Activated CD4-positive, alpha-beta T cell treated with anti-CD3 and anti-CD28 coated beads, Interleukin-2, amount 50 U/mL, for 48 hours (primary cell): ENCODE measurements at places on chromosomes 16 and 17.

- DNase-seq = no peak
Observed at GRCh38 chr17:43936434-43936833, 5.8 kb downstream of the PPY start.

- no peak for DNase-seq
Observed at GRCh38 chr17:48031966-48032365, 5.6 kb downstream of the COPZ2 start.

DNA sequence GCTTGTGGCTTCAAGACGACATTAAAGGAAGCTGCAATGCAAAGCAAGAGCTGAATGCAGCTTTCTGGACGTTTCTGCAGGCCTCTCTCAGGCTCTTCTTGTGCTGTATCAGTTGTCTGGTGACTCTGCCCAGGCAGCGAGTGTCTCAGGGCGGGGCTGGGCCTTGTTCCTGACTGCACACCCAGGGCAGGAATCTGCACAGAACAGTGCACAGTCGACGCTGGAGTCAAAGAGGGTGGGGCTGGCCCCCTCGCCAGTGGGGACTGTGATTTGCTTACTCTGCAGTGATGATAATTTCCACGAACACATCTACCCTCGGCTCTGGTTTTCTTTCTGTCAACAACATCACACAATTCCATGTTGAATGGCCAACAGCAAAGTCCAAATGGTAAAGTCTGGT is 60.7 kb downstream of the IRF8 start:
- no peak for DNase-seq

DNA sequence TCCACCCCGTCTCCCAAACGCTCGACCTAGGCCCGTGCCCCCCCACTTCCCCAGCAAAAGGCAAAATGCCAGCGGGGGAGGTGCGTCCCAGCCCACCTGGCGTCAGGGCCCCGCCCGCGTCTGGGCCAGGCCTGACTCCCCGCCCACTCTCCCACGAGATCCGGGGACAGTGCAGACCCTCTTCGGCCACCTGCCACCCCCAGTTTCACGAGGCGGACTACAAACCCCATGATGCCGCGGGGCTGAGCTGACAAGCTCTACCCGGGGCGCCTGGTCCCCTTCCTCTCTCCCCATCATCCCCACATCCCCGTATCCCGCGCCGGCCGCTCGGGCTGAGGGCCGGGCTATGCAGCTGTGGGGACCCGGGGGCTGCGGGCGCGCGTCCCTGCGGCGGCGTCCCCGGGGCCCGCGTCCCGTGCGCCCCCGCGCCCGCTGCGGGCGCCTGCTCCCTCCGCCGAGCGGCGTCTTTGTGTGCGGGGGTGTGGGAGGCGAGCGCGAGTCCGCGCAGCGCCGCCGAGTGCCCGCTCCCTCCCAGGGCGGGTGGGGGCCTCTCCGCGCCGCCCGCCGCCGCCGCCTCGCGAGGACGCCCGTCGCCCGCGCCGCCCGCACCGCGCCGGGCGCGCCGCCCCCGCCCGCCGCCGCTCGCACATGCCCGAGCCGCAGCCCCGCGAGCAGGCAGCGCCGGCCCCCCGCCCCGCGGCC is at the start of gene ANKRD13B:
TSS of gene ANKRD13B (plus strand) at position 283 of the 702 bp plus-strand sequence. CDS start 490 bp downstream, outside the sequence.
- peak; percentile 70 for DNase-seq

- peak; percentile 54 for DNase-seq
Observed at GRCh38 chr17:9291912-9292560, 270.7 kb downstream of the NTN1 start.

GRCh38 chr17:58219789-58220183 is 731 bp upstream of the MKS1 start:
- DNase-seq = no peak

- DNase-seq = no peak
Observed at GRCh38 chr16:14678748-14679497, 15.2 kb downstream of the PLA2G10 start.

- DNase-seq = no peak
Observed at GRCh38 chr17:47604598-47604927, 45.2 kb upstream of the KPNB1 start.

DNA sequence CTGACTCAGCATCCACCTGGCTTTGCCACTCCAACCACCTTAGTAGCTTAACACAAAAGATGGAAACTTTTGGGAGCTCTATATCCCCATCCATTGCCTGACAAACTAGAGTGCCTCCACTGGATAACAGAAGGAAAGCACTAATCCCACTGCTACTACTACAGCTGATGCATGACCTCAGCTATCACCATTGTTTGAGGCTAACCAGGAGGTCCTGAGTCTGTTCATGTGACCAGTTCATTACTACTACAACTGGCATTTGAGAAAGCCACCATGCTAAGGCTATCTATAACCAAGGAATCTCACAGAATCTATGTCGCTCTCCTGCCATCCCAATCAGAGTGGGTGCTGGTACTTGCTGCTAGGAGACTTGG is 604.3 kb upstream of the CA10 start:
- no peak for DNase-seq
